CD8-positive, alpha-beta memory T cell (primary cell): ENCODE measurements at places on chromosomes 6 and 20. TPM values are rescaled to one million over a fixed set of nuclear protein-coding genes. Genes with fewer than 3 reads are reported as not detected.

DNA sequence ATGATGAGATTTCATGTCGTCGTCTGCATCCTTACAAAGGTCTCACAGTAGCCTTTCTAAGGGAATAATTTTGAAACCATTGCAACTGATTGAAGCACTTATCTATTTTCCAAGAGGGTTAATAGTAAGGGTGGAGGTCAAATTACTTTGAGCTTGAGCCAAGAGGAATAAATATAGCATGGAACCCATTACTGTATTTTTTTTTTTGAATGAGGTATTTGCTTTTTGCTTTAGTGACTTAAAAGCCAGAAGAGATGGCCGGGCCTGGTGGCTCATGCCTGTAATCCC, 78.3 kb downstream of the SCAND1 start:
- peaks cover 17% of the 10 kb centered on the region for H3K36me3 ChIP-seq
- H3K27me3 ChIP-seq: no peaks in the 10 kb centered on the region
- no peaks in the 10 kb centered on the region for H3K4me1 ChIP-seq
- H3K4me3 ChIP-seq: no peak overlapping the region
- DNase-seq: no peak

DNA sequence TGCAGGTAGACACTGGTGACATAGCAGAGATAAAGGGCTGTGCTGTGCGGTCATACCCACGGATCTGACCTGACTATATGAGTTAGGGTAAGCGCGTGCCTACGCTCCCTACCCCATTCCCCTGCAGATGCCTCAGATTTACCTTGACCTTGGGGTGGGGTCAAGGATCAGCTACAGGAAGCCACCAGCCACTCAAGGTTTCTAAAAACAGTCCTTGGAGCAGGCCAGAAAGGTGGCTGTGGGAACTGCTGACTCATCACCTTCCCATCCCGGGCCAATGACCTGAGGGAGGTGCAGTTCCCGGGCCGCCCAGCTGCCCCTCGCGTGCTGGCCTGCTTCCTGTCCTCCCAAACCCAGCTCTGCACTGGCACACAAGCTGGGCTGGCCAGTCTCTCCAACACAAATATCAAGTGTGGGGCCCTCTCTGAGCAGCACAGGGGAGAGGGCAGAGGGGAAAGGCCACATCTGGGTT, 23.0 kb downstream of the KCNK5 start:
- no peak for DNase-seq
- H3K4me1 ChIP-seq: no peaks in the 10 kb centered on the region
- H3K36me3 ChIP-seq: no peaks in the 10 kb centered on the region
- no peak overlapping the region for H3K4me3 ChIP-seq

- H3K4me3 ChIP-seq: no peak overlapping the region
- H3K36me3 ChIP-seq: no peaks in the 10 kb centered on the region
- no peaks in the 10 kb centered on the region for H3K4me1 ChIP-seq
- no peak for DNase-seq
- no peaks in the 10 kb centered on the region for H3K27me3 ChIP-seq
- H3K27ac ChIP-seq: no peak overlapping the region
Observed at GRCh38 chr6:19694697-19695096, 142.5 kb upstream of the ID4 start.

The SIRPB1 gene
- 1.5 TPM for total RNA-seq

The ZC3H12D gene
- 83.5 TPM for total RNA-seq

DNA sequence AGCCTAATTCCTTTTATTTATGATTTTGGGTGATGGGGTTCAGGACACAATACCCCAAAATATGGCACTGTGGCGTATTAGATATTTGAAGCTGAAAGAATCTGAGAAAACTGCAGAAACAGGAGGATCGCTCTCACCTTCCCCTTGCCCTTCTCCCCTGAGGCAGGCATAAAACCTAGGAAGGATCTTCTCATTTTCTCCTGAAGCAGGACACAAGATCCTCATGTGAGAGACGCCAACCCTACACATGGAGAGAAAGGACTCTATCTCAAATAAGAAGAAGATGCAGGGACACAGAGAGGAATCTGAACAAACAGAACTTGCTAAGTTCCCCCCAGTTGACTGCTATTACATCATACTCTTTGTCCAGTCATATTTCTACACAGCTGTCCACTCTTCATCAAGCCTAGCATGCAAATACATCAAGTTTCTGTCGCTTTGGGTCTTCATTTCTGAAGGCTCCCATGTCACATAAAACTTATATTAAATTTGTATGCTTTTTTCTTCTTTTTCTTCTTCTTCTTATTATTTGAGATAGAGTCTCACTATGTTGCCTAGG, 109.0 kb downstream of the DTNBP1 start:
- H3K27me3 ChIP-seq: no peaks in the 10 kb centered on the region
- DNase-seq: no peak
- no peak overlapping the region for H3K4me3 ChIP-seq

DNA sequence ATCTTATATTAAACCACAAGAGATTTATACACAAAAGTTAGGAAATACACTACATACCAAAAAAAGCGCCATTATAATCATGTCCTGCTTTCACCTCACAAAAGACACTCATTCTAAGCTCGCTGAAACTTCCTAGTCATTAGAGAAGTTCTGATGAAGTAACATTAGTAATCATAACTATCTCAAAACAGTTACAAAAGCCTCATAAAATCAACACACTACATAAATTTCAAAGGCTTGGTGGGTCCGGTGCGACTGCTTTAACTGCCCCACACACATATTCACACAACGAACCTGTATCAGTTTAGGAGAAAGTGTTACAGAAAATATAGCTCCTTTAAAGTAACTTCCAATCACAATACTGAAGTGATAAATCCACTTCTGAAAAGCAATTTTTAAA, 1.9 kb downstream of the PHIP start:
- H3K4me3 ChIP-seq: peak overlapping the region; percentile 86
- no peaks in the 10 kb centered on the region for H3K27me3 ChIP-seq
- peaks cover 57% of the 10 kb centered on the region for H3K4me1 ChIP-seq
- H3K27ac ChIP-seq: peak overlapping the region; percentile 83
- no peaks in the 10 kb centered on the region for H3K36me3 ChIP-seq
- no peak for DNase-seq

The RTEL1 gene
- total RNA-seq: 54.5 TPM

DNA sequence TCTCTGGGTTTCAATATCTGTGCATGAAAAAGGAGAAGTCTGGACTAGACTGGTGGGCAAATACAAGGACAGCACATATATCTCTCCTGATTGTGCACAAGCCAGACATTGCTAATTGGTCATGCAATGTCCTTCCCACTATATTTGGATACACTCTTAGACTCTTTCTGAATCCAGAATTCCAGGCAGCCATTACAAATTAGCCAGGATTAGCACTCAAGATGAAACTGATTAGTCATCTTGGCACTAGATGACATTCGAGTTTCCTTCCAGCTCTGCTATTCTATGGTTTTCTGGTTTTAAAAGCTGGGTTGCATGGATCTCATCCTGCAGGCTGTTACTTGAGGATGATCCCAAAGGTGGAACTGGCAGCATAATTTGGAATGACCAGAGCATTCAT, 73.2 kb downstream of the SCP2D1 start:
- no peak overlapping the region for H3K4me3 ChIP-seq
- H3K27me3 ChIP-seq: no peaks in the 10 kb centered on the region
- no peaks in the 10 kb centered on the region for H3K4me1 ChIP-seq
- no peaks in the 10 kb centered on the region for H3K36me3 ChIP-seq
- no peak overlapping the region for H3K27ac ChIP-seq

DNA sequence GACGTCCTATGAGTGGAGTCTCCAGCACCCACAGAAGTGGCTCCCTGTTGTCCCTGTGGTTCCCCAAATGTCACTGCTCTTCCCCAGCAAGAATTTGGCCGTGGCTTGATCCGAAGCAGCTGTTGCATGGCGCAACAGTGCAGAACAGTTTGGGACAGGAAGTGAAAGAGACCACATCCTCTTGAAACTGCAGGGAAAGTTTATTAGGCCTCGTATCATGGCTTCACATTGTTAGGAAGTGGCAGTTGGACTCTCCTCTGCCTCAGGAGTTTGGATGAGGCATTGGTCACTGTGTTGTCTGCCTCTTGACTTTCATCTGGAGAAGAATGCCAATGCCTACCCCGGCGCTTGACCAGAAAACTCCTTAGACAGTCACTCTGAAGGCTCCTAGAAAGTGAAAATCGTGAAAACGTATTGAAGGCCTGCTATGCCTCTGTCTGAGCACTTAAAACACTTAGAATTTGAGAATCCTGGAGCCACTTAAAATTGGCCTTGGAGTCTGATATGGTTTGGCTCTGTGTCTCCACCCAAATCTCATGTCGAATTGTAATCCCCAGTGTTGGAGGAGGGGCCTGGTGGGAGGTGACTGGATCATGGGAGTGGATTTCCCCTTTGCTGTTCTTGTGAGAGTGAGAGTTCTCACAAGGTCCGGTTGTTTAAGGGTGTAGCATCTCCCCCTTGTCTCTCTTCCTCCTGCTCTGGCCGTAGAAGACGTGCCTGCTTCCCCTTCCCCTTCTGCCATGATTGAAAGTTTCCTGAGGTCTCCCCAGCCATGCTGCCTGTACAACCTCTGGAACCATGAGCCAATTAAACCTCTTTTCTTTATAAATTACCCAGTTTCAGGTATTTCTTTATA, 334.9 kb upstream of the JARID2 start:
- no peaks in the 10 kb centered on the region for H3K27me3 ChIP-seq
- no peak overlapping the region for H3K27ac ChIP-seq
- peak overlapping the region; percentile 23 for H3K4me3 ChIP-seq
- DNase-seq: peak; percentile 5

GRCh38 chr6:170371080-170371479, 64.5 kb downstream of the FAM120B start:
- DNase-seq: no peak
- H3K4me1 ChIP-seq: no peaks in the 10 kb centered on the region
- peaks cover 11% of the 10 kb centered on the region for H3K36me3 ChIP-seq
- H3K27ac ChIP-seq: no peak overlapping the region

The MOCS1 gene
- total RNA-seq: 0.78 TPM

GRCh38 chr6:15088904-15089568, 156.8 kb upstream of the JARID2 start:
- H3K27me3 ChIP-seq: no peaks in the 10 kb centered on the region
- no peaks in the 10 kb centered on the region for H3K36me3 ChIP-seq

GRCh38 chr20:59925899-59926298, 7.5 kb downstream of the SYCP2 start:
- no peak overlapping the region for H3K27ac ChIP-seq
- H3K27me3 ChIP-seq: no peaks in the 10 kb centered on the region
- no peak overlapping the region for H3K4me3 ChIP-seq
